CD14-positive monocyte (primary cell): ENCODE measurements at places on chromosomes 3 and 15.
A peak's percentile ranks its signal among the peaks of the same experiment; 100 is the strongest.

GRCh38 chr3:148833223-148833622 is 5.6 kb downstream of the CPB1 start:
- DNase-seq = no peak

- no peak for DNase-seq
Observed at GRCh38 chr3:77795013-77795412, 755.1 kb downstream of the ROBO2 start.

GRCh38 chr3:11989383-11990038 is 14.7 kb upstream of the SYN2 start:
- DNase-seq = no peak

DNA sequence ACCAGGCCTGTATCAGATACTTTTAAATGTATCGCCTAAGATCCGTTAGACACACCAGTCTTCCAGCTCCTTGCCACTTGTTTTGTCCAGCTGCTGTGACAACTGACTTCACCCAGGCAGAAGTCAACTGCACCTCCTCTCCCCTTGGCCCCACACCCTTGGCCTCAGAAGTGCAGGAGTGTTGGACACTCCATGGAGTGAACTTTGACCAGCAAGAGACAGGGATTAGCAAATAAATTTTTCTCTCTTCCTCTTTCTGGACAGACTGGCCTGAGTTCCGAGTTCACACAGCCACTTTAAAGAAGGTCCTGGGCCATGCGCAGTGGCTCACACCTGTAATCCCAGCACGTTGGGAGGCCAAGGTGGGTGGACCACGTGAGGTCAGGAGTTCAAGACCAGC is 2.9 kb upstream of the CLN6 start:
- peak; percentile 42 for DNase-seq

GRCh38 chr3:149277331-149277813 is 55.7 kb upstream of the CP start:
- DNase-seq = peak; percentile 38

DNA sequence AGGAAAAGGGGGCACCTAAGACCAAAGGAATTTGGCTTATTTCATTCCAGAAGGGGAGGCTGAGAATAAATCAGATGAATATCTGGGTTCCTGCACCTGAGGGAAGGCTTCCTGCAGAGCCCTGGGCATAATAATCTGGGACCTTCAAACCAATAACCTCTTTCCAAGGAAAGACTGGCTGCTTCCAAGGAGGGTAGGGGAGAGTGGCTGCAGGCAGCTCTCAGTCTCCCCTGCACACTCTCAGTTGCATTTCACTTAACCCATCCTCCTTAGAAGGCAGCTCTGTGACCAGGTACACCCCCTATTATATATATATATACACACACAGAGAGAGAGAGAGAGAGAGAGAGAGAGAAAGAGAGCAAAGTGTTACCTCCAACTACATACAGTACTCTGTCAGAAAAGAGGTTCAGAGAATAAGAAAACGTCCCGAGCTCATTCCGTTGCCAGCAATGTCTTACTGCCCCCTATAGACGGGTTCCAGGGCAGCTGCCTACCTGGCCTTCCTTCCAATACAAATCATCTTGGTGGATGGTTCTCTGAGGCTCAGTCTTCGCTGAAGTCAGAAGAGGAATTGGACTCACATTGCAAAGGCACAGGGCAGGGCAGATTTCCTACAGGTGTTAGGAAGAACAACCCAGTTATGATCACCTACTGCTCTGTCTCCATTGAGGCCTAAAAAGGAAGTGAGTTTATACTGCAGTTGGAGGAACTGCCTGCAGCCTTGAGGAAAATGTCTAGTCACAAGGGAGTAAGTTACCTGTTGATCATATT is 26.1 kb downstream of the CAPN3 start:
- DNase-seq = no peak

GRCh38 chr3:53402326-53402725 is 55.0 kb upstream of the DCP1A start:
- peak; percentile 14 for DNase-seq

- peak; percentile 87 for DNase-seq
Observed at GRCh38 chr3:112755845-112756613, 90.6 kb downstream of the CD200R1L start.

GRCh38 chr3:69696367-69696766 is 42.9 kb upstream of the MITF start:
- DNase-seq = no peak

DNA sequence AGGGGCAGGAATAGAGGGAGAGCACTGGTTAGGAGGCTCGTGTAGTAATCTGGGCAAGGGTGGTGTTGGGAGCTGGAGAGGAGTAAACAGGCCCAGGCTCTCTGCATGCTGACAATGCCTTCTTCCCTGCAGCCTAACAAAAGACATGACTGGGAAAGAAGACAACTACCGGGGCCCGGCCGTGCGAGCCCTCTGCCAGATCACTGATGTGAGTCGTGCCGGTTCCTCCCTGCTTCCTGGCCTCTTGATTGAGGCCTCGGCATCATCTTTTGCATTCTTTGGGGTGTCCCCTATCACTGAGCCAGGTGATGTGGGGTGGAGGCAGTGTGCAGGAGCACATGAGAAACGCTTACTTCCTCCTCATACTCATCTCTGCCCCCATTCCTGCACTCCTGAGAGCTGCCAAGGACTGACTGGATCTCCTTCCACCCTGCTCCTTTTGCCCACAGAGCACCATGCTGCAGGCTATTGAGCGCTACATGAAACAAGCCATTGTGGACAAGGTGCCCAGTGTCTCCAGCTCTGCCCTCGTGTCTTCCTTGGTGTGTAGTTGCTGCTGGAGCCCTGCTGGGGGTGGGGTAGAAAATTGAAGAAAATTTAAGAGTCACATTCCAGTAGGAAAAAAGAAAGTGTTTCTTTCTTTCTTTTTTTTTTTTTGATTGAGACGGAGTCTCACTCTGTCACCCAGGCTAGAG is 5.3 kb downstream of the COPG1 start:
- DNase-seq = no peak

DNA sequence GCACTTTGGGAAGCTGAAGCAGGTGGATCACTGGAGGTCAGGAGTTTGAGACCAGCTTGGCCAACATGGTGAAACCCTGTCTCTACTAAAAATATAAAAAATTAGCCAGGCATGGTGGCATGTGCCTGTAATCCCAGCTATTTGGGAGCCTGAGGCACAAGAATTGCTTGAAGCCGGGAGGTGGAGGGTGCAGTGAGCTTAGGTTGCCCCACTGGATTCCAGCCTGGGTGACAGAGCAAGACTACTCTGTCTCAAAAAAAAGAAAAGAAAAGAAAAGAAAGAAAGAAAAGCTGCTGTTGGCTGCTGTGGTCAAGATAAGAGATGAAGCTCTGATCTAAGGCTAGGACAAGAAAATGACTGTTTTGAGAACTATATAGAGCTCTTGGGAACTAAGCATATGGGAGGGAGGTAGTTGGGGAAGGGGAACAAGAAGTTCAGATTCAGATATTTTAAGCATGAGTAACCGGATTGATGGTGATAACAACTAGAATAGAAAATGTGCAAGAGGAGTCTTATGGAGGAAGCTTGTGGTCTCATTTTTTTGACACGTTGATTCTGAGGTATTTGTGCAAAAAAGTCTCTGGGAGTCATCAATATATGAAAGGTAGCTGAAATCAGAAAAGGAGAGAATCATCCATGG is 25.7 kb downstream of the DNAH12 start:
- DNase-seq = no peak

GRCh38 chr3:16820485-16820884 is 64.3 kb upstream of the PLCL2 start:
- no peak for DNase-seq

GRCh38 chr15:39360452-39360851 is 220.4 kb upstream of the THBS1 start:
- DNase-seq = no peak

GRCh38 chr15:42171122-42171521 is 14.7 kb upstream of the PLA2G4F start:
- no peak for DNase-seq

DNA sequence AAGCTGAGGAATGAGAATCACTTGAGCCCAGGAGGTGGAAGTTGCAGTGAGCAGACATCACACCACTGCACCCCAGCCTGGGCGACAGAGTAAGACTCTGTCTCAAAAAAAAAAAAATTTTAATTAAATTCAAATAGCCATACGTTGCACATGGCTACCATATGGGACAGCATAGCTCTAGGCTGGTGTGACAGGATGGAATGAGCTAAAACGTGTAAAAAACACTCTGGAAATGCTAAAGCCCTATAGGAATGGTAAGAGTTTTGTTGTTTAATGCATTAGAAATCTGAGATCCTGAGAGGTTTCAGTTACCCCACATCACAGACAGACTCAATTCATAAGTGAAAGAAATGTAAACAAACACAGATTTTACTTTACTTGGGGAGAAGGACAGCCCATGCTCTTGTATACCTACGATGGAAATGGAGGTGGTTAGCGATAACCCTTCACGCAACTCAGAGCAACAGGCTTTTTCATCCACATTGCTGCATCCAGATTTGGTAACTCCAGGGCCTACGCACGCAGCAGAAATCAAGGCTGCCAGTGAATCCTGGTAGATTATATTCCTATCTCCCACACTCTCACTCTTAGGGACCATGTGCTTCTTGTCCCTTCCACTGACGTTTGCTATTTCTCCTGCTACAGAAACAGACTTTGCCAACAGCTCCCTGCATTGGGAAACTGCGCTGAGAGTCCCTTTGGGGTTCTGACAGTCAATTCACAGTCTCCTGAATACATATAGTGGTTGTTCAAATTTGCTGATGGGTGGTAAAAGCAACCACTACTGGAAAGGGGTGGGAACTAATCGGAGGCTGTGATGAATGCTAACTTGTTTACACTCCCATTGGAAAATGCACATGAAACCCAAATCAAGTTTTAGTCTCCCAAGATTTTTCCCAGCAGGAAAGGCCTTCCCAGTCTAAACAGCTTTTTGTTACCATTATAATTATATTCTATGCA is 3.1 kb downstream of the SH3BP5 start:
- DNase-seq = no peak

DNA sequence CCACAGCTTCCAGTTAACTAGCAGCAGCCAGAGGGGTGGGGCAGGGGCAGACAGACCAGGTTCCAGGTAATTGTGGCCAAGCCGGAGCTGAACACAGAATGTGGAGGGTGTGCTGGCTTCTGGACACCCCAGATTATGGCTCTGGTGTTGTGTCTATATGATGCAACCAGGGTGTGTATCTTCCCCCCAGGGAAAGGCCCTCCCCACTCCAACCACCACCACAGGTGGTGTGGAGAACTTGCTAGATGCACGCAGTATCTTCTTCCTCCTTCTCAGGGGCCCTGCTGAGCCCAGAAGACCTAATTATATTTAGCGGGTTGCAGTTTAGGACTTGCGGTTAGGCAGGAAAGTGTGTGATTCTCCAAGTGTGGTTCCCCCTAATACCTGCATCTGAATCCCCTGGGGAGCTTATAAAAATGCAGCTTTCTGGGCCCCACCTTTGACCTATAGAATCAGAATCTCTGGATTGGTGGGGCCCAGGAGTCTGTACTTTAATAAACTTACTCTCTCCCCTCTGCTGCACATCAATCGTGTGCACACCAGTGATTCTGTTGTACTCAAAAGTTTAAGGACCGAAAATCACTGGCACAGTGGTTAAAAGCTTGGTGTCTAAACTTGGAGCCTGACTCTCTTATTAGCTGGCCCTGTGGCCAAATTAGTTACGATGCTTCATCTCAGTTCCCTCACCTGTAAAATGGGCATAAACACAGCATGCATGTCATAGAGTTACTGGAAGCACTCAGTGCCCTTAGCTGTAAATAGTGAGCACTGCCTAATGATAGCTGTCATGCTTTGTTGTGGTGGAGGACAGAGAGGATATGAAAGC is 379.1 kb upstream of the PROK2 start:
- DNase-seq = peak; percentile 33

DNA sequence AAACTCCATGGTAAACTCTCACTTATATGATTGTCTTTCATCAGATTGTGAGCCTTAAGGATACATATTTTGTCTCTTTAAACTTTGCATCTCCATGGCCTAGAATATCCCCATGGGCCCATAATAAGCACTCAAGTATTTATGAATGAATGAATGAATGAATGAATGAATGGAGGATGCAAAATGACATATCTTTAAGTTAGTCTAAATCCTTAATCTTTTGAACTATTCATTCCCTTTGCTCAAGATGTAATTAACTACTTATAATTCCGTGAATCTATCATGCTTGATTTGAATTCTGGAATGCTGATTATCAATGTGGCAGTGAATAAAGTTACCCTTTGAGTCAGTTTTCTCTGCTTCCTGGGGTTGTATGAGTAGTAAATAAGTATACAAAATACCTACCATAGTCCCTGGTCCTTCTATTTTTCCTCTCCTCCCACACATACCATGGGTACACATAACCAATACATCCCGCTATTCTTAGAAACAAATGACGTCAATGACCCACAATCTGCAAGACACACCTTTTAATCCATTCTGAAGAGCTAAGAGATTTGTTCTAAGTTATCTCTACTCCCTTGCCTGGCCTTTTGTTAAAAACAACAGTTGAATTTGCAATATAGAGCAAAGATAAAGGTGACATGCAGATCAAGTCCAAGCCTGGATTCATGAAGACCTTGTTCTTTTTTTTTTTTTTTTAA is 94.5 kb downstream of the FBN1 start:
- DNase-seq = no peak

DNA sequence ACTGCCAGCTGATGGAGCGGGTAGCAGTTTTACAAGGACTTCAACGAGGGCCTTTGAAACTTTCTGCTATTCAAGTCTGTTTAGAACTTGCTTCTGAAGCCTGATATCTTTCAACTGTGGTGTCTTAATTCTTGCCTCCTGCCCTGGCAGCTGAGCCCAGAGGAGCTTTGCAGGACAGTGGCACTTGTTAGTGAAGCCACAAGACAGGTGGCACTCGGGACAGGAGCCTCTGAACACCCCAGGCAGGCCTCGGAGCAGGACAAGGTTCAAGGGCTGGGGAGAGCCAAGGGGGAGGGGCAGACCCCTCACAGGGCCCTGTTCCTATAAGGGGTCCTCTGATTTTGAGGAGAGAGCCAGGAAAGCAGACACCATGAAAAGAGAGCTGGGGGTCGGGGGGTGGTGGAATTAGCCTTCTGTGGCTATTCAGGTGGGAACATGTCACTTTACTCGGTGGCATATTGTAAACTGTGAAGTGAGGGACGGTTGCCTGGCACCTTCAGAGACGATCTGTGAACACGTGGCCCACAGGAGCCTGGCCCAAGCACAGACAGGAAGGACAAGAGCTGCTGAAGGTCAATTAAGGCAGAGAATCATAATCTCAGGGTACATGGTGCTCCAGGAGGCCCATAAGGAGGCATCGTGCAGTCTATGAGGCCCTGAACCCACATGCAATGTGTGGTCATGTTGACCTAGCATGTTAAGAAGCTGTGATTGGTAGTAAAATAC is 30.1 kb upstream of the KY start:
- DNase-seq = no peak

DNA sequence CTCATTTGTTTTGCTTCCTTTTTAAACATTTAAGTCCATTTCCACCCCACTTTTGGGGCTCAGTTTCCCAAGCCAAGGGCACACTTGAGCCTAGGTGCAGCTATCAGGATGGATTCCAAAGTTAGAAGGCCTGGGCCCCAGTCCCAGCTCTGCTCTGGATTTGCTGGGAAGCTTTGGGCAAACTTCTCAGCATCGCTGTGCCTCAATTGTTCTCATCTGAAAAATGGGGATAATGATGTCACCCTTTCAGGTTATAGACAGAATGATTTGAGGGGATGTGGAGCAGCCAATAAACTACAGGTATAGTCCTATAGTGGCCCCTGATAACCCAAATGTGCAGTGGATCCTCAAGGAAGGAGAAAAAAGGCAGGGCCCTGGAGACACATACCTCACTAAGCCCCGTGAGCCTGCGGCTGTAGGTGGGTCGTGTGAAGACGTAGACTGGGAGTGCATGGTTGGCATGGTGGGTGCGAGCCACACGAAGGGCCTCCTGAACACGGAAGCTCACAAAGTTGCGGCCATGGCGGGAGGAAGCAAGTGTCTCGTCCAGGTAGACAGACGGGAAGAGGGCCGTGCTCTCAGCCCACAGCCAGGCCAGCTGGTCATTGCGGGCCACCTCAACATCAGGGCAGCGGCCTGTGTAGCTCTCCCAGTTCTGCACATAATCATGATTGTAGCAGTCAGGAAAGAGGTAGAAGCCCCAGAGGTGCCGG is 3.2 kb downstream of the HYAL2 start:
- no peak for DNase-seq
